ENCODE measurements at places on chromosomes 2 and 18.

DNA sequence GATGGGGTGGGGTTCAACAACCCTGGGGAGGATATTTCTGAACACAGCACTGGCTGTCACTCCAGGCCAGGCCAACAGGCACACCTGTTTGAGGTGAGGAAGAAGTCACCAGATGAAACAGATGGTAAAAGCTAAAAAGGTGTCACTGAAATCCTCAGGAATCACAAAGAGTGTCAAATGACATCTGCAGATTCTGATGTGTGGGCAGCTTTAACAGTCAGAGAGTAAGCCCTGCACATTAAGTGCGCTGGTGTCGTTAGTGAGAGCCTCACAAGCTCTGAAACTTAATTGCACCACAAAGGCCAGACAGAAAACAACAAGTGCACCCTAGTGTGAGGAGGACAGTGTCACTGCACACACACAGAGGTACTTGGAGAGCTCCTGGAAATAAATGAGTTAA is 13.6 kb downstream of the FLACC1 start:
- DNase-seq = no peak

- peak; percentile 43 for DNase-seq
These were observed 323.7 kb downstream of the ARHGAP15 start for GRCh38 chr2:143452817-143453451.

GRCh38 chr2:224601923-224602322 is 16.8 kb upstream of the CUL3 start:
- no peak for DNase-seq

DNA sequence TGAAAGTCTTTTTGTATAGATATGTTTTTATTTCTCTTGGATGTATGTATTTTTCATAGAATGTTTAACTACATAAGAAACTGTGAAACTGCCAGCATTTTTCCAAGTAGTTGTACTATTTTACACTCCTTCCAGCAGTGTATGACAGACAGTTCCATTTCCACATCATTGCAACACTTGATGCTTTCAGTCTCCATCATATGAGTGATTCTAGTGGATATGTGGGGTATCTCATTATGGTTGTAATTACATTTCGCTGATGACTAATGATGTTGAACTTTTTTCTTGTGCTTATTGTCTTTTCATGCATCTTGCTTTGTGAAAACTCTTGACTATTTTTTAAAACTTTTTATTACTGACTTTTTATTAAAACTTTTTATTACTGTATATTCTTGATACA is 101.4 kb downstream of the ARHGAP28 start:
- DNase-seq = no peak

DNA sequence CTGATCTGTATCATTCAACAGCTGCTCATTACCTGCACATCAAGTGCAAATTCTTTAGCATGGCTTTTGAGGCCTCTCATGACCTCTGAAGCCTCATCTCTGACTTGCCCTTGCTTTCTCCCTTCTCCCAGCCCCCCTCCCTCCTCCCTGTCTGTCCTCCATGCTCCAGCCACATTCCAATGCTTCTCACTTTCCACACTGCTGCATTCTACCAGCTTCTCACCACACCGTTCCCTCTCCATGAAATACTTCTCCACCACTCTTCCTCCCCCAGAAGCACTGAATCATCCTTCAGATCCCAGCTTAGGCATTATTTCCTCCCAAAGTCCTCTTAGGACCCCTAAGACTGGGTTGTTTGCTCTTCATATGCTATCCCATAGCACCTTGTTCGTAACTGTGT is 26.9 kb downstream of the GCG start:
- no peak for DNase-seq

DNA sequence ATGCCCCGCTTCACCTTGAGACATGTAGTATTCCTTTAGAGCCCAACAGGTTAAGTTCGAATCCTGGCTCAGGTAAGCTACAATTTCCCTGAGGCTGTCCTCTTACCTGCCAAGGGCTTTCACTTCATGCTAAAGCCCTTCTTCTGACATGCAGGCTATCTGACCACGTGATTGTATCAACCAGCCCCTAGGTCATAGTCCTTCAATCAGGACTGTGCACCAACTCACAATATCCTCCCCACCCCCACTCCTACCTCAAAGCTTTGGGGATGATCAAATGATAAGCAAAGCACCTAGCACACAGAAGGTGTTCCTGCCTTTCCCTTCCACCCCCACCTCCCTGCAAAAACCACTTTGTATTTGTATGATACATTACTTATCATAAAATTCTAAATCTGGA is 78.9 kb downstream of the AAK1 start:
- DNase-seq = no peak

GRCh38 chr18:28149810-28150420 is 27.0 kb downstream of the CDH2 start:
- no peak for DNase-seq

GRCh38 chr2:197675711-197676188 is 363 bp upstream of the RFTN2 start:
- no peak for DNase-seq

DNA sequence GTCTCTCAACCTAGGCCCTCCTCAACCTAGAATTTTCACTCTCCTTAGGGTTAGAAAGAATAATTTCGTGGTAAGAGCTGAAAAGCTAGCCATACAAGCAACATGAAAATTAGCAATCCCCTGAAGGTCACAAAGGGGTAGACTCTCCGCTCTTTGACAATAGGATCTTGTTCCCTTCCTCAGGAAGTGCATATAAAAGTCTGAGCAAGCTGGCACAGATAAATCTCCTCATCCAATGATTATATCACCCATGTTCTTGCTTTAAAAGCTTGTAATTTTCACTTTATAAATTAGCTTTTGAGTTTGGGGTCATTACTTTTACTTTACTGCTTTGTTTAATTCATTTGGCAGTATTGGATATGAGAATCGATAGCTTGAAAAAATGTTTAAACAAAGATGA is 852.3 kb upstream of the CRIM1 start:
- no peak for DNase-seq

GRCh38 chr2:237875256-237876060 is 16.0 kb downstream of the RAMP1 start:
- DNase-seq = no peak

- no peak for DNase-seq
These were observed 613 bp downstream of the COL5A2 start for GRCh38 chr2:189178726-189179569.

GRCh38 chr2:199814817-199815211 is 36.2 kb downstream of the FTCDNL1 start:
- no peak for DNase-seq

DNA sequence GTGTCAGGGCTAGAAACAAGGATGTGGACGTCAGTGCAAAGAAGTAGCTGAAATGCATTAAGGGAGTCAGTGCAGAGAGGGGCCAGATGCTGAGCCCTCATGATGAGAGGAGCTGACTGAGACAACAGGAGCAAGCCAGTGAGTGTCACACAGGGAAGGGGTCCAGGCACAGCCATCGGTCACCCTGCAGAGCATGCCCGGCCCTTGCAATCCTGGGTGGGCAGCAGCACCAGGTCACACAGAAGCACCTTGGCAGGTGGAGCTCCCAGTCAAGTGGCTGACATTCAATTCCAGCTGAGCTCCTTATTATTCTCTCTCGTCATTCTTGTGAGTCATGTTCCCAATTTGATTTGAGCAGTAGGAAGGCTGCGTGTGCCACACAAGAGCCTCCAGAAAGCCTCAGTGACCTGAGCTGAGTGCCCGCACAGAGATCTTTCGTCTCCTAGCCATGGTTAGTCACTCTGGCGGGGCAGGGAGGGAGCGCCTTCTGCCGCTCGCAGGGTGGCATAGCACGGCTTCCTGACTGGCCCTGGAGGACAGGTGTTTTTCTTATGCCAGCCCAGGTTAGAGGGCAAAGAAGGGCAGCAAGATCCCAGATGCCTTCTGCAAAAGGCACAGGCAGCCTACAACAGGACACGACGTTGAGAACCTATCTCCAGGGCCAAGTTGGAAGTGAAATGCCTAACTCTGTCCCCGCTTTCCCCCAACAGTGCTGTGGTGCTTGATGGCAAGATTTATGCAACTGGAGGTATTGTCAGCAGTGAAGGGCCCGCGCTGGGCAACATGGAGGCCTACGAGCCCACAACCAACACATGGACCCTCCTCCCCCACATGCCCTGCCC is 220.9 kb downstream of the ATAD2B start:
- DNase-seq = no peak

DNA sequence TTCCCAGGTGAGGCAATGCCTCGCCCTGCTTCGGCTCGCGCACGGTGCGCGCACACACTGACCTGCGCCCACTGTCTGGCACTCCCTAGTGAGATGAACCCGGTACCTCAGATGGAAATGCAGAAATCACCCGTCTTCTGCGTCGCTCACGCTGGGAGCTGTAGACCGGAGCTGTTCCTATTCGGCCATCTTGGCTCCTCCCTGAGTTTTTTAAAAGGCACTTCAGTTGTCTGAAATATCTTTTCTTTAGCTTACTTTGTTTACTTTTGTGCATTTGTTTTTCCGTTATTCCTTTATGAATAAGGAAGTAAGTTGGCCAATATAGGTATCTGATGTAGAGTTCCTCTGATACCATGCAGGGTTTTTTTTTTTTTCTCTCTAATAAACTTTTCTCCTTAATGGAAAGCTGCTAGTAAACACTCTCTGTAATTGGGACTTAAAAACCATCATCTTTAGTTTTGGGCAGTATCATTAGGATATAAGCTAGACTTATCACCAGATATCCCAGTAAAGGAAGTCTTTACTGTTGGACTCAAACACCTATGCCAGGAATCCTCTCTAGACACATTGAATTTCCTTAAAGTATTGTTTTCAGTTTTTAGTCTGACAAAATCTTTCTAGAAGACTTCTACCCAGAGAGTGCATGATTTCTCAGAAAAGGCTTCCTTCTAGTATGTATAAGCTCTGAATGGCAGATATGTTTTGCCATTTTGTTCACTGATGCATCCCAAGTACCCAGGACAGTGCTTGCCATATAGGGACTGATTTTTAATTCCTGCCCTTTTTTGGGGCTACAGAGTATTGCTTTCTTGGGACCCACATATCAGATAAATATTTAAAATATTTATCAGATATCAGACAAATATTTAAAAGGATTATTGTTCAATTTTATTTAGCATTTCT is 35.8 kb upstream of the DYSF start:
- no peak for DNase-seq

- DNase-seq = no peak
These were observed 1.2 kb downstream of the DLX1 start for GRCh38 chr2:172086241-172087206.

DNA sequence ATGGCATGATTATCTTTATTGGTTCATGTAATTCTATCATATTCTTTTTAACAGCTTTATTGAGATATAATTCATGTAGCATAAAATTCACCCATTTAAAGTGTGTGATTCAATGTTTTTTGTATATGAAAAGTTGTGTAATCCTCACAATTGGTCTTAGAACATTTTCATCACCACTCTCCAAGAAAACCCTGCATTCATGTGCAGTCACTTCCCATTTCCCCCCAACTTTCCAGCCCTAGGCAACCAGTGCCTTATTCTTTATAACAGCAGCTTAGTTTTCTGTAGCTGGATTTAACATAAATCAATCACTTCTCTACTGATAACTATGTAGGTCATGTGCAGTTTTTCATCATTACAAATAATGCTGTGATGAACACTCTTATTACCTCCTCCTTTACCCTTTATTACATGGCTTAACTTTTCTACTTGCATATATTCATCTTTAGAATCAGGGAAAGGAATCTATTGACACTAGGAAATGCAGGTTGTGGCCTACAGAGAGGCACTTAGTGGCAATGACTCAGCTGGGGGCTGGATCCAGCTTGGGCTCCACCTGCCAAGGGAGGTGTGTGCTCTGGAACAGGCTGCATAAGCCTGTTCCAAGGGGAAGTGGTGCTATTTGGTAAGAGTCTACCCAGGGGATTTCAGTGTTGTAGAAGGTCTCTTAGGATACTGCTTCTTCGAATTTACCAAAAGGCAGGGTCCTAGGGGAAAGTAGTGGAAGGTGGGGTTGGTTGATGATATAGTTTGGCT is 89.1 kb downstream of the ETAA1 start:
- no peak for DNase-seq

- no peak for DNase-seq
These were observed 12.6 kb downstream of the NEU2 start for GRCh38 chr2:233044974-233045605.

GRCh38 chr2:55102056-55102812 is 52.0 kb upstream of the RTN4 start:
- no peak for DNase-seq

DNA sequence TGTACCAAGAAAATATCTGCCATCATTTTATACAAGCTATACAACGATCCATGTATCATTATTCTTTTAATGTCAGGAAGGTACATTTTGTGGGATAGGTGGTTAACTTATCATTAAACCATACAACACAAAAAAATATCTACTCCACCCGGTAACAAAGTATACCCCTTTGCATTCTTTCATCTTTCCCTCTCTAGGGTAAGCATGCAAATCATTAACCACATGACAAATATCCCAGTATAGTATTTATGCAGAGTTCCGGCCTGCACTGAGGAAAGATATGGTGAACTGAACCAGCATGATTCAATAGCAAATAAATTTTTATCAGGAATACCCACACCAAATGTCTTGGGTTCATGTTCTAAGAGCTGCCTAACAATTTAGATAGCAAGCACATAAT is 22.5 kb upstream of the SULT1C2 start:
- no peak for DNase-seq

DNA sequence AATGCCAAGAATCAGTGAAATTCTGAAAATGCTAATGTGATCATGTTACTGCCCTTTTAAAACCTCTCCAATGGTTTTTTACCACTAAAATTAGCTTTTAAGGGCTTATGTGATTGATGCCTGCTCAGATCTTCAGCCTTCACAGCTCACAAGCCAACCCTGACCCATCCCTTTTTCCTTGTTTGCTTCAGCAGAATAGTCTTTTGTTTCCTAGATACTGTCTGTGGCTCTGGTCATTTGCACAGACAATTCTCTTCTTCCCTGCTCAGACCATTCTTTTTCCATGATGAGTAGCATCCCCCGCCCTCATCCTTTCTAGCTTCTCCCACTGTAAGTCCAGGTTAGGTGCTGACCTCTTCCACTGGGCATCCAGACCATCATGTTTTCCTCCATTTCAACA is 164.9 kb upstream of the NT5C1B start:
- no peak for DNase-seq

GRCh38 chr2:102366406-102367112 is 11.0 kb downstream of the IL18R1 start:
- no peak for DNase-seq

- no peak for DNase-seq
These were observed 61.4 kb downstream of the DIPK1C start for GRCh38 chr18:74395648-74396154.

DNA sequence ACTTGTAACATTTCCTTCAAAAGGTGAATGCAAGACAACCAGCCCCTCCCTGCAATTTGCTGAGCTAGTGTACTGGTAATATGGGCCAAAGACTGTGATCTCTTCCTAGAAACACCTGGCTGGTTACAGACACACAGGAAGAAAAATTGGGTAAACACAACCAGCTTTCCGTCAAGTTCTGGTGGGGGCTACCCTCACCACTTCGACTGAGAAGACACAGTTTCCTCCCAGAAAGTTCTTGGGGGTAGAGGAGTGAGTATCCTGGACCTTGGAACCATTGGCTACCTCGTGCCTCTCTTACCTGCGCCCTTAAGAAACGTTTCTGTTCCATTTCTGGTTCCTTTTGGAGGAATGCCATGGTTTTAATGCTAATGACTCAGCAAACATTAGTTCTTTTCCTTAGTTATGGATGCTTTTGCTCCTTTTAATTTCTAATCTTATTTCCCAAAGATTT is 120.9 kb upstream of the DLX2 start:
- DNase-seq = no peak

- no peak for DNase-seq
These were observed 955.4 kb upstream of the FANCL start for GRCh38 chr2:59196491-59196890.

- DNase-seq = no peak
These were observed 131.5 kb downstream of the UXS1 start for GRCh38 chr2:106062627-106063026.

All from activated gamma-delta T cell treated with Interleukin-2 at 50 U/mL for 16 hours (primary cell).